ENCODE measurements at places on chromosomes 2 and 18. TPM values are rescaled to one million over a fixed set of nuclear protein-coding genes. Genes with fewer than 3 reads are reported as not detected.
A peak's percentile ranks its signal among the peaks of the same experiment; 100 is the strongest.

- DNase-seq: no peak
These were observed 1559.3 kb upstream of the ZEB2 start for GRCh38 chr2:146079216-146079615.

BUB1 gene
- total RNA-seq: 118 TPM

DNA sequence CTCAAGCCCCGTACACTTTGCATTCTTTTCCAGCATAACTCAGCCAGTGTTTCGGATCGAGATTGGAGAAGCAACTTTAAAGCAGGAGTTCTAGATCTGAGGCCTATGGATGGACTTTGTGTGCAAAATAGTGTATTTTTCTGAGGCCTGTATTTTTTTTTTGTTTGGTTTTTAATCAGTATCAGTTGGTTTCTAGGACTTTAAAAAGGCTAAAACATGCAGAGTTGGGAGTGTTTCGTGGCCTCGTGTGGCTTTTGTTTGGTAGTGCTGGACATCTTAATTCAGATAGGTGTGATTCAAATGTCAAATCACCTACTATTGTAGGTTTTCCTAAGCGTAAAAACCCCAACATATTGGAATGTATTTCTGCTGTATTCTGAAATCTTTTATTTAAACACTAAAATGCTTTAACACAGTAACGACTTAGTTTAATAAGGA, 282 bp upstream of the PUS10 start:
- no peak for DNase-seq

DNA sequence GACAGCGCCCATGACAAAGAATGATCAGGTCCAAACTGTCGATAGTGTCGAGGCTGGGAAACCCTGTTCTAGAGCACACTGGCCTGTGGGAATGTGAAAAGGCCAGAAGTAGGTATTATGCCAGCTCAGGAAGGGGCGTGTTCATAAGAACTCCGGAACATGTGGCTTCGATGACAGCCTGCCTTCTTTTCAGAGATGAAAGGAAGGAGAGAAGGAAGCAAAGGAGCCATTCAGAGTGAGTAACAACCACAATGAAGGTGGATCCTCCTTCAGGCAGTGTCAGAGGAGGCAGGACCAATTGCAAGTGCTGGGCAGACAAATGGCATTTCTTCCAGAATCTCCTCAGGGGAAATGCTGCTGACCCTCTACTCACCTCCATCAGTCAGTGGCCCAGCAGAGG, 58.5 kb downstream of the NCKAP5 start:
- no peak for DNase-seq

GRCh38 chr2:197073270-197073669, 146.8 kb upstream of the PGAP1 start:
- DNase-seq: no peak

DNA sequence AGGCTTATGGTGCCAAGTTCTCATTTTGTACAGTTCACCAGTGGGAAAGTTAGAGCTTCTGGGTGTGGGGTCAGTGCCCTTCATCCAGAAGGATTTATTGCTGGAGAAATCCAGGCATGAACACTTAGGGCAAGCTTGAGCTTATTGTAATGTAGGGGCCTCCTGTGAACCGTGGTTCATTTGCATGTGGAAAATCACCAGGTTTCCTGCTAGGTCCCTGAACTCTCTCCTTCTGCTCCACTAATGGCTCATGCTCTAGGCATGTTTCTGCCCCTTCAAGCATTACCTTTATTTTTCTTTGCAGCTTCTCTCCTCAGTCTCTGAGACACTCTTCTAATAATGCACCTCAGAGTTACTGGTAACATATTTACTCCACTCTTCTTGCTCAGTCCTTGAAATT, 79.3 kb upstream of the FAM98A start:
- DNase-seq: no peak

DNA sequence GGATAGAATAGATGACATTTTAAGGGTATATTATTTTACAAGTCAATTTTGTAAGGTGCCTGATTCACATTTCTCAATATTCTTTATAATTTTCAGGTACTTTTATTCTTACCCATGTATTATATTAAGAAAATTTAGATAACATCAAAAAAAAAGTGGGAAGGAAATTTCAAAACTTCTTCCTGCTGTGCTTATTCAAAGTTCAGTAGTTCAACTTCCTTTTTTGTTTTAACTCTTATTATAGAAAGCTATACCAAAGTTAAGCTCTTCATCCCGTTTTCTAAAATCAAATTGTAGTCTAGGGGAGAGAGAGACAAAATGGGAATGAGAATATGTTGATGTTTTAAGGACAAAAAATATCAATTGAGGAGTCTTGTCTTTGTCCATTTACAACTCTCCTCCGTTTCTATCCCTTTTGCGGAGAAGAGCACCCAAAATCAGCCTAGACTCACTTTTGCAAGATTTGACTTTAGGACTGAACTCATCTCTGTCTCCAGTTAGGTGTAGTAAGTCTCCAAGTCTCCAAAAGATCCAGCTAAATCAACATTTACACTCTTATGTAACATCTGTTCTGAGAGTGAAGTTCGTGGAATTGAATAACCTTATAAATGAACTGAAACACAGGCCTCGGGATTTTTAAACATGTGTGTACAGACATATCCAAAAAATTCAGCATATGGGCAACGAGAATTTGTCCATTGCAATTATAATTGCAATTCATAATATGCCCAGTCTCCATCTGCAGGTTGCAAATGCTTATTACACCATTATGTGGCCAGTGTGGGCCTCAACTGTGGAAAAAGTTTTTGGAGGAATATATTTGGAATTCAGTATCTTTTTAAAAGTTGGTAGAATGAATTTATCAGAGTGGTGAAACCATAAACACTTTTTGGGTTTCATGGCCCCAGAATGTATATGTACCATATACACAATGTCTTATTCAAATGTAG, 23.9 kb downstream of the FAM124B start:
- no peak for DNase-seq

DNAJC5G gene
- not detected for total RNA-seq

DNA sequence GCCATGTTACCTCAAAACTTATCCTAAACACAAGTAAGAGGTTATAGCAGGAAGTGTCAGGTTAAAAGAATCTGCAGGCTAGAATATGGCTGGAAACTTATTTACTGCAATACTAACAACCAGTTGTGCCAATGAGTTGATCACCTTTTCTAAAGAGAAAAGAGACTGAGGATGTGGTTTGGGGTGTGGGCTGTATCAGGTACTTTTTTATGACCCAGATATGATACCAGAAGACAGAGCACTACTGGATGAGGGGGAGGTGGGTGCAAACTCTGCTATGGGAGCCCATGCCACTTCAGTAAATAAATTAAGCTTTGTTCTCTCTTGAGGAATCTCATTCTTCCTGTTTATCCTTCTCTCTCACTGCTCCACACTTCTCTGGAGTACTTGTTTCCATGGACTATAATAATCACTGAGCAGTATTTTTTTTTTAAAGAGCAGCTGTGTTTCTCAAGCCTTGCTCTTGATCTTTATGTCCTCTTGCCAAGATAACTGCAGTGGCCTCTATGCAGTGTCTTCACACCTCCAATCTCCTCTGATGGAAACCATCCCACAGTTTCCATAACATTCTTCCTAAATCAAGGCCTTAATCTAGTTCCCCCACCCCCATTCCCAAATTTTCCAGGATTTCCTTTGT, 51.2 kb upstream of the NOSTRIN start:
- DNase-seq: no peak

SCYGR4 gene
- total RNA-seq: not detected

DNA sequence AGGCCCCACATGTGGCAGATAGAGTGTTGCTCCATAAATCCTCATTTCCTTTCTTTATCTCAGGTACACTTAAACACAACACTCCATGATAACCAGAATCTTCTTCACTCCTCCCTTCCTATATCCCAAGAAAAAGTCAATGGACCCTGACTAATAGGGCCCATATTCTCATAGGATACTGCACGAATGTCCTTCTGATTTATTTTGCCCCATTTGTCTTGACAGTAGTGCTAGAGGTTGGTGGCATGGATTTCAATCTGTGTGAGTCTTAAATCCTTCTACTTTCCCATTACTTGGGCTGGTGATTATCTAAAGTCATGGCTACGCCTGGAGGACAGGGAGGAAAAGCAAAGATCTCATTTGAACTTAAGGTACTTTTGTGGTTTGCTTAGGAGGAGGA, 156.0 kb downstream of the ACOXL start:
- no peak for DNase-seq

DNA sequence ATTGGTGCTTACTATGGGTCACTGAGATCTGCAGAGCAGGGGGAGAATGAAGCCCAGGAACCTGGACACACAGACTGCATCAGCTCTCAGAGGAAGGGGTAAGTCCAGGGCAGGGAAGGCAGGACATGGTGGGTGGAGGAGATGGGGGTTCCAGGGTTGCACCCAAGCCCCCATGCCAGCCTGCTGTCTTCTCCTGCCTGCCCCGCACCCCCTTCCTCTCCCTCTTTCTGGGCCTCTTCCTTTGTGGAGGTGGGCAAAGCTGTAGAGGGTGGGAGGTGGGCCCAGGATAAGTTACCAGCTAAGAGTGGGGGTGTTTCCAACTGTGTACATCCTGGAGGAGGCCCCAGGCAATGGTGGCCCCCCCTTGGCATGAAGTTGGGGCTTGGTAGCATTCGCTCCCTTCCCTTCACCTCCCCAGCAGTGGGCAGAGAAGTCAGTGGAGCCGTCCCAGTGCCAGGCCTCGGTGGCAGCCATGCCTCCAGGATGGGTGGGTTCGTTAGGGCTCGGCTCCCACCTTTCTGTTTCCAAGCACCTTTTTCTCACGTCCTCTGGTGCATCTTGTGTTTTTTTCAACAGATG, 132.2 kb downstream of the CLIP4 start:
- no peak for DNase-seq

DNA sequence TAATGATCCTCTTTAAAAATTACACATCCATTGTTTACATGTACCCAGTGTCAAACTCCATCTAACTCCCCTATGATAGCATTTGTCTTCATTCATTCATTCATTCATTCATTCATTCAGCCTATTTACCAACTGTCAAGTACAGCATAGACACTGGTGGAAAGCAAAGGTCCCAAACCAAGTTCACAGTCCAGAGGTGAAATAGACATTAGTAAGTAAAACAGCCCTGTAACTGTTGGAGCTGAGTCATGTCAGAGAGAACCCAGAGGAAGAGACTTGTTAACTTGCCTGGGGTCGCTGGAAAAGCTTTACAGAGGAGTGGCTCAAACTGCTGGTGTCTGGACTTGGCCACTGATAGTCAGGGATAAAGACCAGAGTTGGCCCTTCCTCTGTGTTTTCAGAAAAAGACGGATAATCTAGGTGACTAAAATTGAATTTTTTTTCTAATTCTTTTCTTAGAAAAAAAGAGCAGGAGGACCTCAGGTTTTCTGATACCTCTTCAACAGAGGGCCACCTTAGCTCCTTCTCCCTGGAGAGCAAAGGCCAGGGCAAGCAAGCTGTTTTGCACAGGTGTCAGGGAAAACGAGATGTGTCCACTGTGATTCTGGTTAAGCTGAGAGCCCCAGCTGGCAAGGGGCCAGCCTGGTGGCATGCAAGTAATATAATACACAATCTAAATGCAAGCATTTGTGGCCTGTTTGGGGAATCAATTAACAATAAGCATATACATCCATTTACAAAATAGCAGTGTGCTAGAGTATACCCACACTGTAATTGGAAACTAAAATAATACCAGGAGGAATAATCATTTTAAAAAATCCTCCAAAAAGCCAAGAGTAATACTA, 96.7 kb upstream of the SLC14A2 start:
- no peak for DNase-seq

YES1 gene
- 151 TPM for total RNA-seq

SIX3 gene
- 2.0 TPM for total RNA-seq

DNA sequence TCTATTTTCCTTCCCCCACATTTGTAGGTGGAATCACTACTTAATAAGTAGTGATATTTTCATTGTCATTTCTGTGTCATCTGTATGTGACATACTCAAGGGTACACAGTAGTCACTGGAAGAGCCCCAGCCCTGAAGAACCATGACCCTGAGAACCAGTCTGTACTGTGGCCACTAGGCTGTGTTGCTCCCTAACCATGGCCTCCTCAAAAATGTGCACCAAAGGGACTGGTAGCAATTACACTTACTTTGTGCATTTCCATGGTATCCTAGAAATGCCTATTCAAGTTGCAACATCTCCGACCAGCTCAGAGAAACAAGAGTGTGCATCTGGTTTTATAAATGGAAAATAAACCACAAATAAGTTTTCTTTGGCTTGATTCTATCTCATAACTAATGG, 155.1 kb downstream of the DOCK10 start:
- DNase-seq: no peak

GRCh38 chr18:66325251-66325650, 278.6 kb downstream of the CDH19 start:
- DNase-seq: no peak

GRCh38 chr2:64582774-64583340, 58.7 kb downstream of the AFTPH start:
- DNase-seq: no peak

- DNase-seq: no peak
These were observed 116.1 kb downstream of the FAM117B start for GRCh38 chr2:202750763-202751427.

- DNase-seq: no peak
These were observed 1.4 kb downstream of the PSD4 start for GRCh38 chr2:113175042-113175628.

GRCh38 chr2:240995041-240996021, 3.1 kb upstream of the SNED1 start:
- peak; percentile 69 for DNase-seq

- no peak for DNase-seq
These were observed 127.8 kb downstream of the ZNF521 start for GRCh38 chr18:25223899-25224886.

DNA sequence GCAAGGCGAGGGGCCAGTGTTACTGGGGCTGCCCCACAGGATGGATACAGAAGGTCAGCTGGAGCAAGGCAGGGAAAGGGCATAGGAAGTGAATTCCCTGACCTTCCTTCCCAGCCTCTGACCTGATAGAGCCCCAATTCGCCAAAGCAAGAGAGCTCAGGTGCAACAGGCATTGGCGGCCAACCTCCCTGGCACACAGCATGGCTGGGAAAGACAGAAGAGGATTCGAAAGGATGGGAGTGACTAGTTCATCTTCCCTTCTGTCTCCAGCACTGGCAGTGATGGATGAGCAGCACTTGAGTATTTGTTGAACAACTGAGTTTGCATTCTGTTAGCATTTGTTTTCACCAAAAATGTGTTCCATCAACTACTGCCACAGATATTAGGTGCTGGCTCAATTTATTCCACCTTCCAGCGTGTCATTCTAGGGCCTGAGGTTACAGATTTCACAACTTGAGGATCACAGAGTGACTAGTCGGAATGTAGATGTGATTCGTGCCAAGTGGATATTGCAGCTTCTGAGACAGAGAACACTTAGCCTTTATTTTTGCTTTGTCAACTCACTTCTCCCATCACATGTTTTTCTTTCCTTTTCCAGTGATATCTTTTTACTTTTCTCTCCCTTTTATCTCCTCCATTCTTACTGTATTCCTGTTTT, 6.2 kb downstream of the COPS8 start:
- DNase-seq: no peak

BOLL gene
- 0.38 TPM for total RNA-seq

GRCh38 chr2:200661477-200661876, 75.7 kb downstream of the AOX1 start:
- no peak for DNase-seq

DNA sequence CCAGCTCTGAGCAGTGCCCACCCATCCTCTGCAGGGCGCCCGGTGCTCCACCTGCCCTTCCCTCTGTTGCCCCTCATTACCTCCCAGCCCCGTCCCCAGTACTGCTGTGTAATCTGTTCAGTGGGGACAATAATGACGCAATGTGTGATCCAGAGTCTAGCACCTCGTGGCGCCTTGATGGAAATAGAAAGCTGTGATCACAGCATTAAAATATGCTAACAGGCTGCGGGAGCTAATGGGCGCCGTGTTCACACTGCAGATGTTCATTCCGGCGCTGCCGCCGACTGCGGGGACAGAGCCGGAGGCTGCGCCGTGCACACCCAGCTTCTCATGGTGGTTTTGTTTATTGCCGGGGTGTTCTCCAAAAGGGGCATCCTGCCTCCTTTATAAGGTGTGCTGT, 235.2 kb downstream of the LDLRAD4 start:
- no peak for DNase-seq

IER3IP1 gene
- 26.3 TPM for total RNA-seq

GKN2 gene
- not detected for total RNA-seq
